ENCODE measurements at places on chromosomes 16 and 17.

DNA sequence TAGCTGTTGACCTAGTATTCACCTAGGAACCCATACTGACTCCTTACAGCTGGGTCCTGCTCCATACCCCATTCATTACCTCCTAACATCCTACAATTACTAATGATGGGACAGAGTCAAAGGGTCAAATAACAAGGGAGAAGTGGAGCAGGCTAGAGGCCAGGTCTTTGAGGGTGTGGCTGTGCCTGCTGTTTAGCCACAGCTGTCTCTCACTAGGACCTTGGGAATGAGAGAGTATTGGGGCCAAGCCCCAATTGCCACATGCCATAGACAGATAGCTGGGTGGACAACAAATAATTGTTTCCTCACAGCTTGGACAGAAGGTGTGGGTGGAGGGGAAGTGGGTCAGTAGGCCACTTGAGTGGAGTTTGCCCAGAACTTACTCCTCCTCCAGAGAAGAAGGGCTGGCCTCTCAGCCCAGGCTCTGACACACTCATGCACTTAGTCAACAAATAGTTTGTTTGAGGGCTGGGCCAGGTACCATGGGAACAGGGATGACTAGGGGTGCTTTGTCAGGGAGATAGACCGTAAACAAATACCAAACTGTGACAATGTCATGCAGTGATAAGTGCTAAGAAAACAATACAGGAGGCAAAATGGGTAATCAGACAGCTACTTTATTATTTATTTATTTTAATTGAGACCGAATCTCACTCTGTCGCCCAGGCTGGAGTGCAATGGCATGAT lies 10.2 kb upstream of the CENPT start:
- DNase-seq = no peak

DNA sequence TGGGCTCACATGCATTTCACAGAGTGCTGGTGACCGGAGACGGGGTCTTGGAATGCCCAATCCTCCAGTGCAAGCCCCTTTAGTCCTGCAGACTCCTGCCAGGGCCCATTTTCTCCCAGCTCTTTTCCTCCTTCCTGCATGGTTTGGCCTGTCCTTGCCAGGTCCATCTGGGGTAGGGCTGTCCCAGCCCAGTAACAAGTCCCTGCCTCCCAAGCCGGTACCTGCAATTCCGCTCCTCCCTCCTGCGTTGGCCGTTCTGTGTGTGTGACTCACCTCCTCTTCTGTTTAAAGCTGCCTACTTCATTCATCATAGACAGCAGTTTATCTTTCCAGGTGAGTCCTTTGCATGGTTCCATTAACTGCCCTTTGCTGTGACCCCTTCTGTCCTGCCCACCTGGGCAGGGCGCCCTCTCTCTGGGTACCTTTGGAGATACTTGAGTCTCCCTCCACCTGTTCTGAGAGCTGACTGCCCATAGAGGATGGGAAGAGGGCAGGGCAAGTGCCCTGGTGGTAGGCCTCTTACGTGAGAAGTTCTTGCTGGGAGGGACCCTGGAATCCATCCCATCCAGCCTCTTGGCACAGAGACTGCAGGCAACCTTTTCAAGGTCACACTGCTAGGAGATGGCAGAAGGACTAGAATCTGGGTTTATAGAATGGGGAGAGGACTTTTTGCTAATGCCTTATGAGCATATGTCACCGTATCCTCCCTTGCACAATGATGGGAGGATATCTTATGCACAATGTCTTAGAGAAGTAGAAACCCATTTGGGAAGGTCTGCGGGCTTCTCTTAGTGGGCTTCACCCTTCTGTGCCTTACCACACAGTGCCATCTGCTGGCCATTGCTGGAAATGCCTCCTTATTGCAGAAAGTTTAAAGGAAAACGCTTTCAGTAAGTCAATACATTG lies 29.7 kb upstream of the LGALS9 start:
- peak; percentile 49 for DNase-seq

GRCh38 chr17:10614536-10615155 lies 42.5 kb downstream of the MYH3 start:
- peak; percentile 46 for DNase-seq

DNA sequence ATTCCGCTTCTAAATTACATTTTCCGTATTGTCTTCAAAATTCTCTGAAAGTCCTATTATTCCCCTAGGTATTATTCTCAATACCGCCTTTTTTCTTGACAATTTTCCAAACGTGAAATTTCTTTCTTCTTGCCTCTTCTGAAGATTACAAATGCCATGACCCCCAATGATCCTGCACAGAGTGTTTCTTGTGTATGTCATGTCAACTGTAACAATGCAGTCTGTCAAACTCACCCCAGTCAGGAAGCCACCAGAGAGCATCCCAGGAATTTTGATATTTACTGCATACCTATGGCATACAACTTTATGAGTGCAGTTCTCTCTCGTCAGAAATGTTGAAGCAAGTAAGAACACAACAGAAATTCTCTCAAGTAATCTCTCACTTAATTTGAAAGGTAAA lies 847.3 kb upstream of the CDH8 start:
- DNase-seq = no peak

DNA sequence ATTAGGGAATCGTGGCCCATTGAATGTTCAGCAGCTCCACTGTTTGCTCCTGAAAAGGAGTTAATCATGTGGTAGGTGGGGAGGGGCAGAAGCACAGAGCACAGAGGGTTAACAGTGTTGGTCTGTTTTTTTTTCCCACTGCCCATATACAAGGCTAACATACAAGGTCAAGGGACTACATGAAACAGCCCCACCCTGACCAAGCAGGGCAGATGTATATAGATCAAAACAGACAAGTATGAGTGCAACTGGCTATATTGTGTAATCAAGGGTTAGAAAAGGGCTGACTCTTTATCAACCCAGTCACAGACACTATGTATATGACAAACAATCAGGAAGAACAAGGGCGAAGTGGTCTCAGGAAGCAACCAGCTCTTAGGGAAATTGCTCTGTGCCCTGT lies 186.6 kb upstream of the CDH11 start:
- DNase-seq = no peak

GRCh38 chr16:81548876-81549546 lies 104.4 kb downstream of the CMIP start:
- no peak for DNase-seq

GRCh38 chr17:43864161-43864984 lies 17.4 kb downstream of the CD300LG start:
- no peak for DNase-seq

DNA sequence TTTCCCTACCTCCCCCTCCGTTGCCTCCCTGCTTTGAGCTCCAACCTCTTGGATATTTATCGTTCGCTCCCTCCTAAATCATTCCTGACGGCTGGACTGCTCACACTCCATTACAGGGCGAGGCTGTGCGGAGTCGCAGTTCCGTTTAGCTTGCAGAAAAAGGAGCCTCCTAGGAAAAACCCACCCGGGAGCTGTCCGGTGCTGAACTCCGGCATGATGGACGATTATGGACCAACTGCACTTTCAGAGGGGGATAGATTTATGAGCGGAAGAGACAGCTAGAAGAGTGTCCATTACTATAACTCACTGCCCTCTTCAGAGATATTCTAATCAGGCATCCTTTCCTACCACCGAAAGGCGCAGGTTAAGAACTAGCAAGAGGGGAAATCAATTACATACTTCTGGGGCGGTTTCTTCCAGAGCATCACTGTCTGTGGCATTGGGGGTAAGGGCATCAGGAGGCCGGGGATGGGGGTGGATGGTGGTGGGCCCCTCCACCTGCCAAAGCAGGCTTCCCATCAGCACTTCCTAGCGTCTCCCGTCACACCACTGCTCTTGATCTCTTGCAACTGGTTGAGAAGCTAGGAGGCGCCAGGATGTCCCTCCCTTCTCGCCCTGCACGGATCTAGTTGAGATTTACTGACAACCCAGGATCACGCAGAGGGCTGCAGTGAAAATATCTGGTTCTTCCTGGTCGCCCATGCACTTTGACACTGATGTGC lies 251.2 kb downstream of the ENGASE start:
- DNase-seq = no peak
